Dermis blood vessel endothelial cell (primary cell): ENCODE measurements at places on chromosomes 7 and 10.

DNA sequence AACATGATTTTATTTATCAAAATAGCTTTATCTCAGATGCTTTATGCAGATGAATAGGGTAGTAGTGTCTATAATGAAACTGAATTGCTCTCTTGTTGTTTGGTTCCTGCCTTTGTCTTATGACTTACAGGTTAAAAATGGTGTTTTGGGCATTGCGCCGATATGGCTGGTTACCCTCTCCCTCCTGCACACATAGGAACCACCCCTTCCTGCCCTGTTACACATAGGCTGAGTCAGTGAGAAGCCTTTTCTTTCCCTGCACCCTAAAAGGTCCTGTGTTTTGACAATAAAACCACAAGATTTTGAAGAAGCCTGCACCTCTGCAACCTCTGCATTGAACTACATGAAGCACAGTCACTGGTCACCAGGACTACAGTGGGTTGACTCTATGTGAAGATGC, 655.8 kb upstream of the ANKRD30A start:
- DNase-seq, result no peak

DNA sequence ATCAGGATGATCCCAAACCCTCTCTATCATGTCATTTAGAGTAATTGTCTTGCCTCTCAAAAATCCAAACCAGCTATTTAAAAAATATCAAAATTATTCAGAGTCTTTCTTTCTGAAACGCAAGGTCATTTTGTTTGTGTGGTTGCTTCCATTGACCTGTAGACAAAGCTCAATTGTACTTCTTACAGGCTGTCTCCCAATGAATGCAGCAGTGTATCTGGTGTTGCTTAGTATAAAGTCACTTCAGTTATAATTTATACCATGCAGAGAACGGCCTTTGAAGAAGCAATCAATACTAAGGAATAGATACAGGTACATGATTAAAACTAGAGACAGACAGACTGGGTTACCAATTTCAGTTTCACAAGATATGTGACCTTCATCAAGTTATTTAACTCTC, 80.9 kb downstream of the DOCK4 start:
- DNase-seq, result no peak

DNA sequence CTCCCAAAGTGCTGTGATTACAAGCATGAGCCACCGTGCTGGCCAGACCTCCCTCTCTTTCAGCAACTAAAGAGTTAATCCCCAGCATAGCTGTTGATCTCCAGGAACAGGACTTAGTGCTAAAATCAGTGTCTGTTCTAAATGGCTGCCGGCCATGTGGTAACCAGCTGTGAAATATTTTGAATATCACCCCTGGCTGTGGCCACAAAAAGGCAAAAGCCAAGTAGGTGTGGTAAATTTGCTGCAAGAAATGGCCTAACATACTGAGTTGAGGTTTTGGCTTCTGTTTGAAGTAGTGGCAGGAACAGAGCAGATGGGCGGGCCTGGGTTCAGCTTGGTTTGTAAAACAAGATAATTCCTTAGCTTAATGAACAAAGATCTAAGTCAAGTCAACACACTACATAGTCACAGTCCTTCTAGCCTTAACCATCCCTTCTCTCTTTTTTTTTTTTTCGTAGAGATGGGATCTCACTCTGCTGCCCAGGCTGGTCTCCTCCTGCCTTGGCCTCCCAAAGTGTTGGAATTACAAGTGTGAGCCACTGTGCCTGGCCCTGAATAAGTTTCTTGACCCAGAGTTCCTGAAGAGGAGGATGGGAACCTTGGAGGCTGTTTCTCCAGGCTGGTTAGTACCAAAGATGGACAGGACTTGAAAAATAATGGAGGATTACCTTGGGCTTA, 22.7 kb upstream of the AGFG2 start:
- no peak for DNase-seq

- no peak for DNase-seq
Measured at GRCh38 chr7:122010116-122010515, 133.9 kb downstream of the AASS start.

DNA sequence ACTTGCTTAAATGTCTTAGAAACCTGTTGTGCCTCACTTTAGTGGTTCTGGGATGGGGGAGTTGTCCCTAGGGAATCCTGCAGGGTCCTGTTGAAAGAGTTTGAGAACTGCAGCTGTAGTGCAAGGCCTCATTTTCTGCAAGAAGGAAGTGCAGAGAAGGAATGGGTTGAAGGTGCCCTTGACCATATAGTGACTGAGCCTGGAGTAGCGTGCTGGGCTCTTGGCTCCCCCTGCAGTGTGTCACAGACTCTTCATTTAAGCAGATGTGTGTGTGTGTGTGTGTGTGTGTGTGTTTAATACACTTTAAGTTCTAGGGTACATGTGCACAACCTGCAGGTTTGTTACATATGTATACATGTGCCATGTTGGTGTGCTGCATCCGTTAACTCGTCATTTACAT, 92.2 kb downstream of the GRK5 start:
- peak; percentile 30 for DNase-seq

DNA sequence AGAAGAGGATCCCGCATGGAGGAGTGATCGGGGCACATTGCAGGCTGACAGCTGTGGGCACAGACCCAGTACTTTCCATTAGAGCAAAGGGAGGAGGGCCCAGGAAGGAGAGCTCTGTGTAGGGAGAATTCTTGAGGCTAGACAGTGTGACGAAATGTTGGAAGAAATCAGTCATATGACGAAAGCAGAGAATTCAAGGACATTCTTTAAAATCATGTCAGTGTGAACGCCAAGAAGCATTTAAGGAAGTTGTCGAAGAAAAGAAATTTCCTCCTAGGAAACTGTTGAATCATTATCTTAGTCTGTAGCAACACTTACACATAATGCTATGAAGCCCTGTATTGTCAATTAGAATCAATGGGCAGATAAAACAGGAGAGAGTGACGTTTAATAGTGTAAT, 191.3 kb upstream of the ADARB2 start:
- no peak for DNase-seq

DNA sequence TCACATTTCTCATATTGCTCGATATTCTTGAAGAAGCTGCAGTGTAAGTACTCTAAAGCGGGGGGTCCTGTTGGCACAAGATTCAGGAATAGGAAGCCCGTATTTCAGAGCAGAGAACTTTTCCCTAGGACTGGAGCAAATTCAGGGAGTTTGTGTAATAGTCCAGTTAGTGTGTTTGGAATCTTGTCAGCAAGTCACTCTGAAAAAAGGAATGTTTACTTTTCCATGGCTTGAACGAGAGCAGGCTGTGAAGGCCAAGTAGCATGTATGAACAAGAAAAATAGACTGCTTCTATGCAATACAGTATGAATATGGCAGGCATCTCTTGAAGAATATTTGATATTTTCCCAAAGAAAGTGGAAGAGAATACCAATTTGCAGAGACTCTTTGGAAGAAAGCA, 39.8 kb downstream of the CDC123 start:
- no peak for DNase-seq

DNA sequence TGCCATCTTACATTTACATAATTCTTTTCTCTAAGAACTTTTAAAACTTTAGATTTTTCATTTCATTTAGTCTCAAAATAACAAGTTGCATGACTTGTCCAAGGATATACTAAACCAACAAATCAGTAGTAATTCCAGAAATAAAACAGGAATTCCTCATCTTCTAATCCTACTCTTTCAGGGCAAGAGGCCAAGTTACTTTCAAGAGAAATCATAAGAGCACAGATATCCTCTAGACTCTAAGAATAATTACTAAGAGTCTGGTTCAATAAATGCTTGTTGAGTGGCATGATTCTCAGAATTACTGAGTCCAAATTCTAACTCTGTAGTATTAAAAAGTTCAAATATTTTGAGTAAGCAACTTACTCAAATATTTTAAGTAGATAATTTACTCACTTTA, 12.9 kb downstream of the PDZD8 start:
- DNase-seq, result peak; percentile 29
